ENCODE measurements at places on chromosomes 6 and 20. TPM values are rescaled to one million over a fixed set of nuclear protein-coding genes. Genes with fewer than 3 reads are reported as not detected.

GRCh38 chr6:110389689-110390382 lies 25.5 kb downstream of the DDO start:
- no peak for DNase-seq

DNA sequence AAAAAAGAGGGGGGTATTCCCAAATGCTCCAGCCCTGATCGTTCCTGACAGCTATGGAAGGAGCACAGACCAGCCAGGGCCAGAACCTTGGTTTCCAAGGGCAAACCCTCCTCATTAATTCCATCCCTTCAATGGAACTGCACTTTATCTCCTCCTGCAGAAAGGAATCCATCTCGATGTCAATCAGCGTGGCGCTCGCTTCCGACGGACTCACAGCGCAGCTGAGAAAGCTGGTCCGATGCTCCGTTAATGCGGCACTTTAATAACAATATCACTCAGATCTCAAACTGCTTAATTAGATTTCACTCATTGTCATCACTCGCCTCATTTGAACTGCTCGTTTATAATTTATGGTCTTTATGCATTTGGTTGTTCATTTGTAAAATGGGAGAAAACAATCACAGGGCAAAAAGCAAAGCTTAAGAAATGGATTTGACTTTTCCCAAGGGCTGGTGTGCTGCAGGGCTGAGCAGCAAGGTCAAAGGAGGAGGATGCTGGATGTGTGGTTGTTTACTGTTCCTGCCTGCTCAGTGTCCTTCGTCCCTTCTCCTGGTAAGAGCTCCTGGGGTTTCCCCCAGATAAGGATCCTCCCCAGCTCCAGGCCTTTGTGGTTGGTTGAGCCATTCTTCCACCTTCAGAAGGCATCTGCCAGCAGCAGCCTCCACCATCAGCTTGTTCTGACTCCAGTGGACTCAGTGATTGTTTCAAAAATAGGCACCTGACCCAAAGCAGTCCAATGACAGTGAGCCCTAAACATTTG lies 152.7 kb downstream of the ANKRD60 start:
- no peak for DNase-seq

- DNase-seq, result no peak
Observed at GRCh38 chr6:13725570-13725969, 13.9 kb upstream of the RANBP9 start.

GRCh38 chr6:157123234-157123633 lies 200.1 kb downstream of the TMEM242 start:
- no peak for DNase-seq

DNA sequence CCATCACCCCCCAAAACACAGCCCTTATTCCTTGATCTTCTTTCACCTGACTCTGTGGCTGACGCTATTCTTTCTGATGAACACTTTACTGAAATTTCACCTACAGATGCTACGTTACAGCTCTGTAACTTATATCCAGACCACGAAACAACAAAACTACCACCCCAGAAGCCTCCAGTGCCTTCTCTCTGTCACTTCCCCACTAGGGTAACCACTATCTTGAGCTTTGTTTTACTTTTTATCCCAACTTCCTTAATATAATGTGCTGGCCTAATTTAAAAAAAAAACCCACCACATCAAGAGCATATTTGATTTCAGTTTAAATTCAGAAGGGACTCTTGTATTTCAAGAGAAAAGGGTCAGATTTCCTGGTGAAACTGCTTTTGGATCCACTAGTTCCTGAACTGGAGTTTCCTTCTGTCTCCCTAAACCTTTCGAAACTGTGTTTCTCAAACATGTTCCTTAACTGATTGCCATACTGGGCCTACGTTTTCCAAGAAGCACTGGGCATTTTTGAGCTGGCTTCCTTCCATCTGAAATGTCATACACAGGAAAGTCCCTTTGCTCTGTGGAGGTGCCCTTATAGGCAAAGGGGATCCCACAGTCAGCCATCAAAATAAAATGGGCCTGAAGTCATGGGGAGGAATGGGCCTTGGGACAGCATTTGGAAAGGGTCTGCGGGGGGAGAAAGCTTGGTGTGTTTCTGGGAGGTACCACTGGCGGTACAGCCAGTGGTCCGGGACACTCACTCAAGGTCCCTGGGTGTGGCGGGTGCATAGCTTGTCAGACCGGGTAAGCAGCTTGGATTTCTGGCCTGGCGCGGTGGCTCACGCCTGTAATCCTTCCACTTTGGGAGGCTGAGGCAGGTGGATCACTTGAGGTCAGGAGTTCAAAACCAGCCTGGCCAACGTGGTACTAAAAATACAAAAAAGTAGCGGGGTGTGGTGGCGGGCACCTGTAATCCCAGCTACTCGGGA lies 25.8 kb upstream of the RTF2 start:
- DNase-seq, result no peak

DNA sequence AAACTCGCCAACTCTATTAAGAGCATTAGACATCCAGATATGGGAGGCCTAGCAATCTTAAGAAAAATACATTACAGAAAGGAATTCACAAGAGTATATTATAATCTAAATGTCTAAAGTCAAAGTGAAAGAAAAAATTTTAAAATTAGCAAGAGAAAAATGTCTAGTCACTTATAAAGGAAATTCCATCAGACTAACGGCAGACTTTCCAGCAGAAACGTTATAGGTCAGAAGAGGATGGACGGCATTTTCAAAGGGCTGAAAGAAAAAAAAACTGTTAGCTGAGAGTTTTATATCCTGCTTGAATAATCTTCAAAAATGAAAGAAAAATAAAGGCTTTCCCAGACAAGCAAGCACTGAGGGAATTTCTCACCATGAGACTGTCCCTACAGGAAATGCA lies 269.0 kb downstream of the HDGFL1 start:
- DNase-seq, result no peak

The WASF1 gene
- 0.51 TPM for total RNA-seq

DNA sequence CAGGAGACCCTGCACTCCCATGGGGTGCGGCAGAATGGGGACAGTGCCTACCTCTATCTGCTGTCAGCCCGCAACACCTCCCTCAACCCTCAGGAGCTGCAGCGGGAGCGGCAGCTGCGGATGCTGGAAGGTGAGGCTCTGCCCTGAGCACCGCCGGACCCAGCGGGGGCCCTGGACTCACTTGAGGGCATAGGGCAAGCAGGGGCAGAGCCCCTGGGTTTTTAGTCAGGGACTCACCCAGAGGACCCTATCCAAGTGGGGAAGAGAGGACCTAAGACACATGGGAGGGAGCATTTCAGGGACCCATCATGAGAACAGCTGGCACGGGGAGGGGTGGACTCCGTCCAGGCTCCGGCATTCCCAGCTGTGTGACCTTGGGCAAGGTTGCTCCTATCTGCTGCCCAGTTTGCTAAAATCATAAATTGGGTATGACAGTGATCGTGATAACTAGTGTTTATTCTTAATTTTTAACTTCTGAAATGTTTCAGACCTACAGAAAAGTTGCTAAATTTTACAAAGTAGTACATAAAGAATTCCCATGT lies 9.8 kb downstream of the RBCK1 start:
- no peak for DNase-seq

DNA sequence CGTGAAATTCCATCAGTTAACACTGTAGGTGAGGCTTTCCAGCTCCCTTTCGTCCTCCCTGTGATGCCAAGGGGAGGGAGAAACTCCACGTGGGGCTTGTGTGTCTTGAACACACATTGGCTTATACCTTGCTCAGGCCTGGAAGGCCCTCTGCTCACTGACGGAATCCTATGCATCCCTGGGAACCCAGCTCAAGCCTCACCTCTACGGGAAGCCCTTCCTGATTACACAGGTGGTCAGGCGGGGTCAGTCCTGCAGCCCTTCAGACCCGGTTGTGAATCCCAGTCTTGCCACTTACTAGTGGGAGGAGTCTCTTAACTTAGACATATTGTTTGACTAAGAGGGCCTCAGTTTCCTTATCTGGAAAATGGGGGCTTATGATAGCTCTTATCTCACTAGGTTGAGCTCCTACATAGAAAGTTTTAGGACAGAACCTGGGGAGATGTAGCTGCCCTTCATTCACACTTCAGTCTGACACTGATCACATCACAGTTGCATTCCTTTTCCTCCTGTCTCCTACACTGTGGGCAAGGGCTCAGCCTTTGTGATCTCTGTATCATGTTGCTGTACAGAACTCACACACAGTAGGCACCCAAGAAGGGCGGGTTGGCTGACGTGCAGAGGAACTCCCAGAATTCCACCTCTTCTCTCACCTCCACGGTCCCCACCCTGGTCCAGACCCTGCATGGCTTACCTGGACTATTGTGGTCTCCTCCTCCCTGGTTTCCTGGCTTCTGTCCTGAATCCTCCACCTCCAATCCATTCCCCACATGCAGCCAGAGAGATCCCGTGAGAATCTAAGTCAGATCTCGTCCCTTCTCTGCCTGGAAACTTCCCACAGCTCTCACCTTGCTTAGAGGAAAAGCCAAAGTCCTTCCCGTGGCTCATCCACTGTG lies 129.6 kb downstream of the CEBPB start:
- DNase-seq, result no peak

The KIF25 gene
- total RNA-seq, result not detected

- no peak for DNase-seq
Observed at GRCh38 chr6:25026723-25027122, 91.0 kb upstream of the RIPOR2 start.

The SIRPD gene
- 0.16 TPM for total RNA-seq

DNA sequence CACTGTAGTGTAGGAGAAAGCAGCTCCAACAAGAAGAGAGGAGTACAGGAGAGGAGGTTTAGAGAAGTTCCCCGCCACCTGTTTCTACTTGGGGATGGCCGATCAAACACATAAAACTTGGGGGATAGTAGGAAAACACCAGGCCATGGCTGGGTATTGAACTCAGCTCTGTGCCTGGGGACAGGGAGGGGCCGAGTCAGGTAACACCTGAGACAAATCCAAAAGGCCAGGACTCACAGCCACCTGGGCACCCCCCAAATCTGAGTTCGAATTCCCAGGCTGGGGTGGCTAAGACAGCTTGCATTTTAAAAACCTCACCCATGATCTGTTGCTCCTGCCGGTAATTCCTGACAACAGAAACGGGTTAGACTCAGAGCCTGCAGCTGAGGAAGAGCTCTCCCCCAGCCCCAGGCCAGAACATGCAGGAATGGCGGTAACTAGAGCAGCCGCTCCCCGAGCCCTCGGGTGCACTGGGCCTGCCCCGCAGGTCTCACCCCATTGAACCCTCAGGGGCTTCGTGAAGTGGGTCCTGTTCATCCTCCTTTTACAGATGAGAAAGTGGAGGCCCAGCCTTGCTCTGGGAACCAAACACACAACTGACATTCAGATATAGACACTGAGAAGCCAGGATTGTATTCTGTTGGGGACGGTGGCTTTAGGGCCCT lies 61.0 kb downstream of the TCP11 start:
- DNase-seq, result no peak

DNA sequence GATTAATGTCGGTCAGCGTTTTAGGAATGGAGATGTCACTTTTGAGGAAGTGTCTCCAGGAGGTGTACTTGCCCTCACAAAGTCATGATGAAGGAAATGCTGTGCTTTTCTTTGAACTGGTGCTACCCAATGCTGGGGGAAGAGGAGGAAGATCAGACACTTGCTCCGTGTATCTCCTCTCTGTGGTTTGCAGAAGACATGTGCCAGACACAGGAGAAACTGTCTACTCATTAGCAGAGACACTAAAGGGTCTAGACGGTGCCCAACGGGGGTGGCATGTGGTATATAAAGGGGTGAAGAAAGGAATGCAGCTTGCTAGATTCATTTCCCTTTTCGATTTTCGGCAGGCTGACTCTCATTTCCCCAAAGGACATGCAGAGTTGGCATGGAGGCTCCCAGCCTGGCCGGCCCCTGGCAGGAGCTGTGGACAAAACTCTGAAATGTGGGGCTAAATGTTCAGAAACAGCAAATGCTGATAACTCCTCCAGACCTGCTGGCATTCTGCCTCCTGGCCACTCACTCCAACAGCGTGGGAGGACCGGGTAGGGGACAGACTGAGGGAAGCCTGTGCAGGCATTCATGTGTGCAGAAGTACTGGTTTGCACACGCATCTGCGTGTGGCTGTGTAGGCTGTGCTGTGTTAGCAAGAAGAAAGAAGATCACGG lies 59.6 kb upstream of the QKI start:
- no peak for DNase-seq

- DNase-seq, result no peak
Observed at GRCh38 chr6:138522611-138523010, 23.3 kb upstream of the NHSL1 start.

The OSER1 gene
- 115 TPM for total RNA-seq

The SAMD5 gene
- not detected for total RNA-seq

The IL17A gene
- total RNA-seq, result not detected

DNA sequence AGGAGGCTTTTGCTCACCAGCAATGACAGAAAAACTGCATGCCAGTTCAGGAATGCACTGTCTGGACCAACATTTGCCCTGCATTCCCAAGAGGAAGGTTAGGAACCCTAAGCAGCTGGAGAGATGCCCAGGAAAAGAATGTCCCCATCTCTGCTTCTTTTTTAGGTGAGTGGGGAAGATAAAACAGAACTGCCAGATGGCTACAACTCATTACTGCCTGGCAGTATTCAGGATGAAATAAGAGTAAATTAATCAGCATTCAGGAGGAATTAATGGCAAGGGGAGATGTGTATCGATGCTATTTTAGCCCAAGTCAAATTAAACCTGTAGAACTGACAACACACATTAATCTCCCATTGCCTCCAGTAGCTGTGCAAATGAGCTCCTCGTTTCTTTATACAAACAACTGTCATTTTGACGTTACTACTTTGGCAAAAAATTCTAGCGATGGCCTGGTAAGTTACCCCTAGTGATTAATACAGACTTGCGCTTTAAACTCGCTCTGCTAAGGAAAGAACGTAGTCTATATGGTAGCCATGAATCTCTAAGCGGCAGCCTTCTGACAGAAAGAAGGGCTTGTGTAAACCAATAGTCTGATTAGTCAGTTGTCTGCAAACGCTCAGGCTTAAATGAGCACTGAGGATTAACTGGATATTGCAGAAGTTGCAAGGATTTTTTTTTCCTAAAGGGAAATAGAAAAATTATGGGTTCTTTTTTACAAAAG lies 16.7 kb upstream of the SMLR1 start:
- DNase-seq, result no peak

The ASIP gene
- not detected for total RNA-seq

The MEP1A gene
- not detected for total RNA-seq

The PLN gene
- not detected for total RNA-seq

- no peak for DNase-seq
Observed at GRCh38 chr20:10550204-10551118, 115.4 kb downstream of the SLX4IP start.
